NCI-H1105 treated with DMSO at 0.1 percent for 48 hours (cell line): ENCODE measurements at places on chromosomes 7 and 10.
A peak's percentile ranks its signal among the peaks of the same experiment; 100 is the strongest.

DNA sequence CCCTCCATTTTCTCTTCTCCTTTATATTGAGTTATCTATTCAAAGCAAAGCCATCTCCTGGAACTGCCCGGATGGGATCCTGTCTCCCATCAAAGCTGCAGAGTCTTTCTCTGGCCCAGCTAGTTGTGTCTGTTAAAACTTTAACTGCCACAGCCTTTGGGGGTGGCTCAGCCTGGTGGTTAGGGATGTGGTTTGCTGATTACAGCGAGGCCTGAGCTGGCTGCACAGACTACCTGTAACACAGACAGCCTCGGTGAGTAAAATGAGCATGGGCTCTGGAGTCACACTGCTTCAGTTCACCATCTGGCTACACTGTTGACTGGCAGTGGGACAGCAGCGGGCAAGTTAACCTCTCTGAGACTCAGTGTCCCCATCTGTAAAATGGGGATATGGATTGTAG is 18.4 kb upstream of the HABP2 start:
- DNase-seq: no peak

DNA sequence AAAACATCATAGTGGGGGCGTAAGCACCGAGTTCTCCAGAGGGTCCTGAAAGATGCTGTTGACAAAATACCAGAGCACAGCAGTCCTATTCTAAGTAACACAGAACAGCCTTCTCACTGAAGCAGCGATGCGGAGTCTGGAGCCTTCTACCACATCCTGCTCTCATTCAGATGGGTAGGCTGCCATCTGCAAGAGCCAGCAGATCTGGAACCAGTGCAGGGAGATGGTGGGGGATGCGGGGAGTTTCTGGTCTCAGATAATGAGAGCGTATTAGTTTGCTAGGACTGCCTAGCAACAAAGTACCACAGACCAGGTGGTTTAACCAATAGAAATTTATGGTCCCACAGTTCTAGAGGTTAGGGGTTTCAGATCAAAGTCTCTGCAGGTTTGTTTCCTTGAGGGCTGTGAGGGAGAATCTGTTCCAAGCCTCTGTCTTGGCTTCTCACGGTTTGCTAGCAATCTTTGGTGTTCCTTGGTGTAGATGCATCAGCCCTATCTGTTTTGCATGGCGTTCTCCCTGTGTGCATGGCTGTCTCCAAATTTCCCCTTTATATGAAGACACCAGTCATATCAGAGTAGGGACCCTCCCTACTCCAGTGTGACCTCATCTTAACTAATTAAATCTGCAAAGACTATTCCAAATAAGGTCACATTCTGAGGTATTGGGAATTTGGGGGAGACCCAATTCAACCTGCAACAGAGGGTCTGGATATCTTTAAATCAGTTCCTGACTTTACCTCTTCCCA is 52.0 kb upstream of the STEAP1B start:
- DNase-seq: no peak

DNA sequence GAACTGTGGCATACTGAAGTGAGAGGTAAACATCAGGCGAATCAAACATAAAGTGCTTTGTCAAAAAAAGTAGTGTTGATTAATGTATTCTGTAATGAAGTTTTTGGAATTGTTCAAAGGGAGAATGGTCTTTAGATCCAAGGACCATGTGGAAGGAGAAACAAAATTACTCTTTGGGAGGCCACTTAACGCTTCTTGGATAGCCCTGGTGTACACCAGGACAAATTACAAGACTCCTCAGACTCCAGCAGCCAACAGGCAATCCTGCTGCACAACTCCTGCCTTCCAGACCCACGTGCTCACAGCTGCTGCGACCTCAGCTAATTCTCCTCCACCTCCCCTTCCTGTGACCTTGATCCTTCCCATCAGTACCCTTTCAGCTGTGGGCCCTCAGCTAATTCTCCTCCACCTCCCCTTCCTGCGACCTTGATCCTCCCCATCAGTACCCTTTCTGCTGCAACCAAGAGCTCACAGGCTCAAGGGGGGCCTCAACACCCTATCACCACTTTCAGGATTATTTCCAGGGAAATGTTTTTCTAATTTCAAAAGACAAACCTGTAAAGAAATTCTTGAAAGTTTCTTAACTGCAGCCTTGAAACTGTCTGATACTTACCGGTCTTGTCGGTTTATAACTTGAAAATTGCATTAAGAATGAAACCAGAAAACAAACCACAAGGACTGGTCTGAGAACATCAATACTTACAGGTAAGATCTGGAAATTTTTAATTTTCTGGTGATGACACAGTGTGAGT is 29.7 kb upstream of the DDC start:
- DNase-seq: no peak

- no peak for DNase-seq
Observed at GRCh38 chr7:143259765-143260164, 3.5 kb upstream of the GSTK1 start.

- no peak for DNase-seq
Observed at GRCh38 chr10:119149157-119149556, 16.4 kb downstream of the SFXN4 start.

- DNase-seq: no peak
Observed at GRCh38 chr10:68095153-68095552, 14.1 kb upstream of the MYPN start.

- peak; percentile 26 for DNase-seq
Observed at GRCh38 chr10:22148961-22149360, 68.9 kb downstream of the EBLN1 start.

GRCh38 chr7:36607721-36608095 is 116.6 kb downstream of the AOAH start:
- DNase-seq: peak; percentile 80

DNA sequence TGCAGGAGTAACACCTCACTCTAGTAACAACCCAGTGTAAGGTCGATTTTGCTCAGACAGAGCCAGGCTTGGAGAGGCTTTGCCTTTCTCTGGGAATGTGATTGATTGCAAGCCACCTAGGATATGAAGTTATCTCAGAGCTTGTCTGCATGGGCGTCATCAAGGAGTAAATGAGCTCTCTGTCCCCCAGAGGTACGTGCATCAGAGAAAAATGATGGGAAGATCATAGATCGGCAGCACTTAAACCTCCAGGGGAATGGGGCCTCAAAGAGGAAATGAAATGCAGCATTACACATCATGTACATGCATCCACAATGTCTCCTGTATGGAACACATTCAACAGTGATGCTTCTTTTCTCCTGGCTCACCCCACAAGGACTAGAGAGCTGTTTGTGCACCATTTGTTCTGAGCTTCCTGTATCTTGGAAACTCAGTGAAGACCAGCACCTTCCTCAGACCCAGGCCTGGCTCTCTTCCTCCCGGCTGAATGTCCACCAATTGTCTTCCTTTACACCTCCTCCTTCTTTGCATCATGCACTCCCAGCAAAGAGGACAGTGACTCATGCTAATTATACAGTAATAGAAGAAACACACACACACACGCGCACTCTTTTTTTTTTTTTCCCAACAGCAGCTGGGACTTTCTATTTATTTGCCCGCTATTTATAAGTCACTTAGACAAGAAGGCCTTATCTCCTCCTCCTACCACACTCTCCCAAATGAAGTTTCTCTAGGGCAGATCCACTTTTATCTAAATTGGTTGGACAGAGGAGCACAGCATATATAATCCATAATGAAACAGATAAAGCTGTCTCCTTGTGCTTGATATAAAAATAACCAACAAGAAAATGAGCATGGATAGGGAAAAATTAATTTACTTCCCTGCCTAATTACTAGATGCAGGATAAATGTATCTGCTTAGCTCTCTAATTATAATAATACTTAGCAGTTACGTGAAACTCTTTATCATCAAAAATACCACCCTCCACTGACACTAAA is 990.7 kb downstream of the CCSER2 start:
- no peak for DNase-seq

GRCh38 chr10:89086801-89087521 is 96.4 kb downstream of the FAS start:
- no peak for DNase-seq

- DNase-seq: peak; percentile 22
Observed at GRCh38 chr10:72692994-72693781, 1.2 kb downstream of the MCU start.
